ENCODE measurements at places on chromosomes 2 and 18. TPM values are rescaled to one million over a fixed set of nuclear protein-coding genes. Genes with fewer than 3 reads are reported as not detected.

GRCh38 chr2:144162652-144163051 is 357.3 kb downstream of the ZEB2 start:
- DNase-seq = peak; percentile 40

DNA sequence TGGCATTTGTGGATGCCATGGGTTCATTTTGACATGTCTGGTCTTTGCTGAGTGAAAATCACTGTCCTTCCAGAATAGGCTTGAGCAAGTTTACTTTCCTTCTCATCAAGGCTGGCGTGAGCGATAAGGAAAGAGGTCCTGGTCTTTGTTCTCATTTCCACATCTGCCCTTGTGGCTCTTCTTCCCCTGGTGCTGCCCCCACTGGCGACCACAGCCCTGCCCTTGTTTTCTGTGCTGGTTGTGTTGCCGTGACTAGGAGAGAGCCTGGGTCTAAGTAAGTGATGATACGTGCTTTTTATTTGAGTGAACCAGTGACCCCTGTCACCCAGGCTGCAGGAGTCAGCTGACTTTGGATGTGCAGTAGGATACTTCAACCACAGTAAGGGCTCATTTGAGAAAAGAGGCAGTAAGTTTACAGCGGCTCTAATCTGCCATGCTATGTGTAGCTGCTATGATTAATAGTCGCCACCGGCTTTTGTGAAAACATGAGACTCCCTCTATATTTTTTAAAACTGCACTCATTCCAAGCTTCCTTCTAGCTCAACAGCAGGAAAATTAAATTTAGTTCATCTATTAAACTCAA is 441.7 kb downstream of the RNF144A start:
- no peak for DNase-seq

DNA sequence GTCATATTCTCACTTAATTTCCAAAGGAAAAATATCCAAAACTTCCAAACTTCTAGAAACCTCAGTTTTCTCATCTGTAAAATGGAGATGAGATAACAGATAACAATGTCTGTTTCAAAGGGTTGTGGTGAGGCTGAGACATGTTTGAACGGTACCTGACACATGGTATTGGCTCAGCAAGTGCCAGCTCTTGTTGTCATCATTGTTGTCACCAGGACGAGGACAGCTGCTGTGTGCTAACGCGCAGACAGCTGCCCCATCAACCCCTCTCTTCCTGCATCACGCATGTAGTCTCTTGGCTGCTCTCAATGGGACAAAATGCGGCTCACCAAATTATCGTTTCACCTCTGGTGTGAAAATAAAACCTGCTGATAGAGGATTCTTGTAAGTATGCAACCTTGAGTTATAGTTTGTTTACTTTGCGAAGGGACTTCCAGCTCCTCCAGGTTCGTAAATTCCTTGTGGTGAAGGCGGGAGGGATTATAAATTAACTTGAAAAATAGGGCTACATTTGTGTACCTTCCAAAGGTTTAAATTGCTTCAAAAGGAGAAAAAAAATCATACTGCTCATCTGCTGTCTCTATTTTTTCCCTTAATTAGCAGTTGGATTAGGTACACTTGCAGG is 605.4 kb downstream of the BCL11A start:
- no peak for DNase-seq

ALPI gene
- total RNA-seq = 0.43 TPM

FSHR gene
- total RNA-seq = 22.6 TPM

Data from testis (tissue), 5 donors.